Stimulated activated CD8-positive, alpha-beta memory T cell treated with anti-CD3 and anti-CD28 coated beads, Interleukin-4, amount 100 ng/mL, for 1 hour (primary cell): ENCODE measurements at places on chromosomes 5 and 9.

GRCh38 chr9:76161106-76161505 lies 233.1 kb downstream of the RFK start:
- no peak for DNase-seq

DNA sequence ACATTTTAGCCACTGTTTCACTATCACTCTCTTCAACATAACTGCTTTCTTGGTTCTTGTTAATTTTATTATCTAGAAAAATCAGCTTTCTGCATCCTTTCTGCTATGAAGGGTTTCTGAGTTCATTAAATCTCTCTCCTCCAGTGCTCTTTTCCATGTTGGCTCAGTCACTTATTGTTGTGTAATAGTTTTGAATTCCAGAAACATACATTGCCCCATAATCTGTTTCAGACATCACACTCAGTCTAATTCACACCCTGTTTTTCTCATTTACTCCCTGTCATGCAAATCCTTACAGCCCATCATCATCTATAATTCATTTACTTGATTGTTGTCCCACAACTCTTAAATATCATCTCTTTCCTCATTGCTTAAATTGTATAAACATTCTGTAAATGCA lies 176.1 kb upstream of the CDH12 start:
- DNase-seq, result no peak

GRCh38 chr9:127558581-127559246 lies 53.4 kb upstream of the STXBP1 start:
- no peak for DNase-seq

DNA sequence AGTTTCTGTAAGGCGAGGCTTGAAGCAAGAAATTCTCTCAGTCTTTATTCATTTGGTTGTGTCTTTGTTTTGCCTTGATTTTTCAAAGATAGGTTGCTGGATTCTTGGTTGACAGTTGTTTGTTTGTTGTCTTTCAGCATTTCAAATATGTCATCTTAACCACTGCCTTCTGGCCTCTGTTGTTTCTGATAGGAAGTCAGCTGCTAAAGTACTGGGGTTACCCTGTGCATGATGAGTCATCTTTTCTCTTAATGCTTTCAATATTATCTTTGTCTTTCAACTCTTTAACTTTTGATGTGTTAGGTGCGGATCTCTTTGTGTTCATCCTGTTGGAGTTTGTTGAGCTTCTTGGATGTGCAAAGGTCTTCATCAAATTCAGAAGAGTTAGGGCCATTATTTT lies 1571.3 kb downstream of the MAT2B start:
- no peak for DNase-seq

GRCh38 chr5:157611571-157612476 lies 36.2 kb upstream of the ADAM19 start:
- DNase-seq, result no peak

GRCh38 chr9:35267710-35268109 lies 105.9 kb downstream of the UNC13B start:
- no peak for DNase-seq

GRCh38 chr9:116596646-116597045 lies 90.5 kb upstream of the TRIM32 start:
- no peak for DNase-seq

DNA sequence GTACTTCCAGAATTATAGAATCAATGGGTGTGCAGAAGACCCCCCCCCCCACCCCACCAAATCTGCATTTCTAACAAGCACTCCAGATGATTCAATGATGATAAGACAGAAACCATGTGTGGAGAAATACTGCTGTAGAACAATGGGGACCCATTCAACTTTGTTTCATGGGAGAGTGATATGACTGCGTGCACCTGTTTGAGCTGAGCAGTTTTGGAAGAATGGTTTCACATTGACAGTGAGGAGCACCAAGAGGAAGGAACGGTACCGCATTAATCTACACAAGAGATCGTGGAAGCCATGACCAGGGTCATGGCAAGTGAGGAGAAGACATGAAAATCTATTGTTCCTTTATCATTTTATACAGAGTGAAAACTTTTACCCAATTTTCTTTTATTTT lies 202.7 kb downstream of the CD180 start:
- no peak for DNase-seq

DNA sequence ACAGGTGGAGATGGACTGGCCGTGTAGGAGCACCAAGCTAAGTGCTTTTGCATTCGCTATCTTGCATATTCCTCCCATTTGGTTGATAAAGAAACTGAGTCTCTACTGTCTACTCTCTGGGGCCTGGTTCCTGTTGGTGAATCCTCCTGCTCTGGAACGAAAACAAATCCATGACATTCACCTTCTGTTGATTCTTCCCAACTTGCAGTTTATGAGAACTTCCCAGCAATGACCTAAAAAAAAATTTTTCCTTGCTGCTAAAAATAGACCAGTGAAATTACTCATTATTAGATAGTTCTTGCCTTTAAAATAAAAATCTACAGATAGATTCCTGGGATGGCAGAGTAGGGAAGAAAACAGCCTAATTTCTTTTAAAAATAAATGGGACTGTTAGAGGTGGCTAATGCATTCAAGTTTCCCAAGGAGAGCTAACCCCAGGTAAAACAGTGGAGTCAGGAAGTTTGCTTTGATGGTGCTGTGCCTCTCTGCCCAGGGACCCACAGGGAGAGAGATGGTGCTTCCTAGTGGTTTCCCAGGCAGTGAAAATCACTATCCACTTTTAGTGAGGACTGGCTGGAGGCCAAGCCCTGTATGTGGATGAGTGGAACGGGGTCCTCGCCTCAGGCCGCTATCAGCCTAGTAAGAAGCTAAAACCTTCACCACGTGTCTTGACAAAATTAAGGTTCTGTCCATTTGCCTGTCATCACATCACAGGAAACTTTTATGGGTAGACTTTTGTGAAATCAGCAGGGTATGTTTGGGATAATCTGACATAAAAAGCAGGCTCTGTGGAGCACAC lies 68.4 kb upstream of the NR3C1 start:
- DNase-seq, result no peak

DNA sequence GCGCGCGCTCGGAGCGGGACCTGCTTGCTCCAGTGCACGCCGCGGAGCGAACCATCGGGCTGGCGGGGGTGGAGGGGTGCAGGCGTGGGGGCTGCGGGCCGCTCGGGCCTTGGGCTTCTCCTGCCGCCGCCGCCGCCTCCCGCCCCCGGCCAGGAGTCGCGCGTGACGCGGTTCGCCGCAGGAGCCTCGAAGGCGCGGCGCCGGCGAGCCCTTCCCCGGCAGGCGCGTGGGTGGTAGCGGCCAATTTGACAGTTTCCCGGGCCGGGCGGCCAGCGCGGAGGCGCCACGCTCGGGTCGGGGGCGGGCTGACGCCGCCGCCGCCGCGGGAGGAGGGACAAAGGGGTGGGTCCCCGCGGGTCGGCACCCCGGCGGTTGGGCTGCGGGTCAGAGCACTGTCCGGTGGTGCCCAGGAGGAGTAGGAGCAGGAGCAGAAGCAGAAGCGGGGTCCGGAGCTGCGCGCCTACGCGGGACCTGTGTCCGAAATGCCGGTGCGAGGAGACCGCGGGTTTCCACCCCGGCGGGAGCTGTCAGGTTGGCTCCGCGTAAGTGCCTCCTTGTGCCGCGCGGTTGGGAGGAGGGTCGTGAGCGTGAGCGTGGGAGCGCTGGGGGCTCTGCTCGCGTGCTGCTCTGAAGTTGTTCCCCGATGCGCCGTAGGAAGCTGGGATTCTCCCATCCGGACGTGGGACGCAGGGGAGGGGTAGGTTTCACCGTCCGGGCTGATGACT lies at the start of gene TJP2:
Gene TJP2 (plus strand): TSS at position 387 of the 725 bp plus-strand sequence. CDS start 96 bp downstream, at position 483.
- DNase-seq, result no peak

DNA sequence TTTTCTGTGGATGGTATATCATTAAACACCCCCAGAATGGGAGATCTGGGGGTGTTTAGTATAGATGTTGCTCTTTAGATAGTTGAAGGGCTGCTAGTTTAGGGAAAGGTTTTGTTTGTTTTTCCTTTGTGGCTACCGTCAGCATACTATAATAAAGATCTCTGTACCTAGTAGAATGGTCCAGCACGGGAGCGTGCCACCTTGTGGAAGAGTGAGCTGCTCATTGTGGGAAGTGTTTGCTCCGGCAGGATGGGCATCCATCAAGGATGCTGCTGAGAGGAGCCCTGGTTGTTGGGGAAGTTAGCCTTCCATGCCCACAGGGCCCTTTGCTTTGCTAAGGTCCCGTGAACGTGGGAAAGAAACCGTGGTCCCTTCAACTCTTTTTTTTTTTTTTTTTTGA lies 113.1 kb downstream of the LIFR start:
- DNase-seq, result no peak

GRCh38 chr5:139063664-139064054 lies 134.5 kb downstream of the SIL1 start:
- DNase-seq, result no peak

DNA sequence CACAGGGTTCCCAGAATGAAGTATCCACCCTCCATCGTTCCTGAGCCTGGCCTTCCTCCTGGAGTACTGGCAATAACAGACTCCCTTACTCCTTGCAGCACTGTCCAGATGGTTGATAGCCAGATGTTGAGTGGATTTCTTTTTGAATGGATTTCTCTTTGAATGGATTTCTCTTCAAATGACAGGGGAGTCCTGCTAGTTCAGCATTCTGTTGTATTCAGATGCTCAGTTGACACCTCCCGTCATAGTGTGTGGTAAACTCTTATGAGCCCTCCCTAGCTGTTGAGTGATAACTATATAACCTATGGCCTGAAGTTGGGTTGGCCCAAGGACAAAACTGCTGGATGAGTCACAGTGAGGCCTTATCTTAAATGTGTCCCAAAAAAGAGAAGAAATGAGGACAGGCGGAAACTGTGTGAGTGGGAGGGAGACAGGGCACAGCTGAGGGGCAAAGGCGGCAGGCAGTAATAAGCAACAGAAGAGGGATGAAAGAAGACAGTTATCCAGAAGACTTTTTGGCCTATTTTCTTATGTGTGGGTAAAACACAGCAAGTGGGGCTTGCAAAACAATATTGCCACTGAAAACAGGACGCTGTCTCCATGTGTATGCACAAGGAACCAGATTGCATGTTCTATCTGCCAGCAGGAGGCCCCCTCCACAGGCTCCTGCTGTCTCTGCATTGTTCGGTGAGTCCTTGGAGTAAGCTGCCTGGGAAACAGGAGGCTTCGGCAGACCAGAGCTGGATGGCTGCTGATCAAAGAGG lies 209.5 kb upstream of the S1PR3 start:
- DNase-seq, result no peak

DNA sequence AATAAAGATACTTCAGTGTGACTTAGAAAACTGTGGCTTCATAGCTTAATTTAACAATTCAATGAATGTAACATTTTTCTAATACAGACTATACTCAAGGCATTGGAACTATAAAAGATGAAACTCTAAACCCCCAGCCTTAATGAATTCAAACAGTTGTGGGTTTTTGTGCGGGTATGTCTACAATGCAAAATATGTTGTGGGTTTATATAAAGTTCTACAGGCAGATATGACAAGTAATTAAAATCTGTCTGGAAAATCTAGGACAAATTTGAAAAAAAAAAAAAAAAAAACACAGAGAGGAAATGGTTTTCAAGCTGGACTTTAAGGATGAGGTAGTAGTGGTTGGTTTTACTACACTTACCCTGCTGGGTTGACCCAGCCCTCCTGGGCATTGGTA lies 467.5 kb upstream of the TLE4 start:
- DNase-seq, result no peak

GRCh38 chr5:159061179-159061796 lies 38.4 kb downstream of the EBF1 start:
- no peak for DNase-seq

DNA sequence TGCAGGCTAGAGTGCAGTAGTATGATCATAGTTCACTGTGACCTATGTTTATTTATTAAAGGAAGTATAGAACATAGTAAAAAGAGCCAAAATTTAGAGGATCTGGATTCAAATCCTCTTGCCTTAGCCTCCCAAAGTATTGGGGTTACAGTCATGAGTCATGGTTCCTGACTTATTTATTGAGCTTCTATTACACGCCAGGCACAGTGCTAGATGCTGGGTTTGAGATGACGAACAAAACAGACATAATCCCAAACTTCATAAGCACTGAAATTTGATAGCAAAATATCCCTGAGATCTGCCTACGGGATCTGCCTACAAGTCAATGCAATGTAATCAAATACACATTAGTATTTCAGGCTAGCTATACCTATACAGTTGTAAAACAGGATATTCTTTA lies 2.5 kb downstream of the KIAA0825 start:
- no peak for DNase-seq

- DNase-seq, result no peak
Observed at GRCh38 chr9:86860006-86860405, 87.3 kb downstream of the GAS1 start.

- DNase-seq, result no peak
Observed at GRCh38 chr9:9753266-9753665, 859.5 kb downstream of the PTPRD start.

- no peak for DNase-seq
Observed at GRCh38 chr5:151497391-151498002, 50.1 kb downstream of the SLC36A1 start.

DNA sequence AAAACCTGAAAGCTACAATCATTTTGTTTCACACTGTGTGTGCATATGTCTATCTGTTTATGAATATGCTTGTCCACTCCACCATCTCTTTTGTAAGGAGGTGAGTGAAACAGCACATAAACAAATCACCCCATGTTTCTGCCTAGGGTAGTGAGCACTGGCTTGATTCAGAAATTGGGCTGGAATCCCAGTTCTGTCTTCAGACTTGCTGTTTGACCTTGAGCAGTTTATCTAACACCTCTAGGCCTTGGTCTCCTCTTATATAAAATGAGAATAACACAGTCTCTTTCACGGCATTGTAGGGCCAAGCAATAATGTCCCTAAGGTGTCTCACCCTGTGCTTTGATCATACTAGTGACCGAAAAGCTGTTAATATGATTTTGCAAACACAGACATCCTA lies 61.2 kb downstream of the ZNF366 start:
- no peak for DNase-seq

GRCh38 chr9:21933865-21934264 lies 60.3 kb downstream of the CDKN2A start:
- DNase-seq, result no peak

DNA sequence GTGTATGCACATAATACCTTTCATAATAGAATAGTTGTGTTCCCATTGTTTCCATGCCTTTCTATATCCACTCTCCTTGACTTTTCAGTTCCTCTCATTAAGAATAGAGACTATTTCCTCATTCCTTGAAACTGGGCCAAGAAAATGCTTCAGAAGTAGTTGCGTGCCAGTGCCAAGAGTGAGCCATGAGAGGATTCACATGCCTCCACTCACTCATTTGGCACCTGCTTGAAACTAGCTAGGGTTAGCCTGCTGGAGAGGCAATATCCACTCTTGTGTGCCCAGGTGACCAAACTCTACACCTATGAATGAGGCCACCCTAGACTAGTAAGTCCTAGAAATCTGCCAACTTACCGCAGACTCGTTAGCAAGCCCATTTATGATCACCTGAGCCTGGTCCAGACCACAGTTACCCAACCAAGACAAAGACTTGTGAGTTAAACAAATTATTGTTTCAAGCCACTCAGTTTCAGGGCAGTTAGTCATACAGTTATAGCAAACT lies 276.3 kb downstream of the EPB41L4A start:
- DNase-seq, result no peak

- no peak for DNase-seq
Observed at GRCh38 chr5:31758803-31759425, 120.0 kb downstream of the PDZD2 start.
